Cerebellum (tissue), 4 donors: ENCODE measurements at places on chromosomes 16 and 17. TPM values are rescaled to one million over a fixed set of nuclear protein-coding genes. Genes with fewer than 3 reads are reported as not detected.

The VMO1 gene
- total RNA-seq: not detected

The PIMREG gene
- 13.5 TPM for total RNA-seq

The PIEZO1 gene
- 9.9 TPM for total RNA-seq

The ASPHD1 gene
- total RNA-seq: 5.0 TPM

The C17orf100 gene
- 2.5 TPM for total RNA-seq

The EIF3C gene
- total RNA-seq: 79.7 TPM

The DHX58 gene
- 2.4 TPM for total RNA-seq

The HBA2 gene
- total RNA-seq: 1,595 TPM

The CIAO3 gene
- 54.3 TPM for total RNA-seq

The NOTUM gene
- 0.27 TPM for total RNA-seq

The RANBP10 gene
- total RNA-seq: 8.3 TPM

The KIF2B gene
- not detected for total RNA-seq

The DDX5 gene
- total RNA-seq: 380 TPM

The ALOX15B gene
- not detected for total RNA-seq

The KRT28 gene
- not detected for total RNA-seq

The KRTAP4-1 gene
- not detected for total RNA-seq

The TEX19 gene
- total RNA-seq: not detected

The QRICH2 gene
- 15.9 TPM for total RNA-seq

The ABAT gene
- 139 TPM for total RNA-seq

The RAI1 gene
- 23.0 TPM for total RNA-seq

The TGFB1I1 gene
- total RNA-seq: 4.4 TPM

The SDR42E2 gene
- not detected for total RNA-seq

The TANC2 gene
- total RNA-seq: 137 TPM

The CCDC200 gene
- total RNA-seq: not detected
